NCI-H1694 (cell line): ENCODE measurements at places on chromosomes 11 and 22.

- DNase-seq = no peak
Measured at GRCh38 chr11:68498321-68498720, 37.8 kb downstream of the PPP6R3 start.

DNA sequence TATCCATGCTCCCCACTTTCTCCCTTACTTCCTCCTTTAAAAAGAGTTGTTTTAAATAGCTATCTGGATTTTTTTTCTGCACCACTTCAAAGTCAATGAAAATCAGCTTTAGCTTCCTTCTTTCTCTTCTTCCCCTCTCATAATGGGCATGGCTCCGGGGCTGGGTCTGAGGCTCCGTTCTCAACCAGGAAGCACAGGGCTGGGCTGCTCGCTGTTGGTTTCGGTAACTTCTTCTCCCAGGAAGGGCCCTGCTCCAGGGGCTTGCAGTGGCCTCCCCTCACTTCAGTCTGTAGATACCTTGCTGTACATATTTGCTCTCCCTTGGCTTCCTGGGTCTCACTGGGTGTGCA is 23.8 kb downstream of the MICAL2 start:
- no peak for DNase-seq

- no peak for DNase-seq
Measured at GRCh38 chr11:64443001-64443400, 84.0 kb downstream of the RPS6KA4 start.

- DNase-seq = no peak
Measured at GRCh38 chr11:46801694-46802470, 44.2 kb downstream of the CKAP5 start.

DNA sequence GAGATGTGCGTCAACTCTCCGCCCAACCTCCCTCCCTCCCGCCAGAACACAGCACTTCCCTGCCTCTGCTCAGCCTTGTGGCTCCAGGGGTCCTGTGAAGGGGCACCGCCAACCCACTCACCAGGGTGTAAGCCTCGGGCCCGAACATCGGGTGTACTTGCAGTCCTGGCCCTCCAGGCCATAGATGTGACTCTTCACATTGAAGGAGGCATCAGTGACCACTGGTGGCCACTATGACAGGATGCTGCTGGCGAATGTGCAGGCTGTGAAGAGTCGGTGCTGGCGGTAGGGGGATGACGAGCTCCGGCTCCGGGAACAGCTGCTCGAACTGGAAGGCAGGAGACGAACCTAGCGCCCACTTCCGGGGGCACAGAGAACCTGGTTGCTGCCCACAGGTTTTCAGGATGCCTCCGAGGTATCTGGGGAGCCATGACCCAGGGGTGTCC is 97.4 kb downstream of the MED15 start:
- DNase-seq = no peak

- DNase-seq = no peak
Measured at GRCh38 chr11:107250017-107250416, 207.6 kb downstream of the CWF19L2 start.

DNA sequence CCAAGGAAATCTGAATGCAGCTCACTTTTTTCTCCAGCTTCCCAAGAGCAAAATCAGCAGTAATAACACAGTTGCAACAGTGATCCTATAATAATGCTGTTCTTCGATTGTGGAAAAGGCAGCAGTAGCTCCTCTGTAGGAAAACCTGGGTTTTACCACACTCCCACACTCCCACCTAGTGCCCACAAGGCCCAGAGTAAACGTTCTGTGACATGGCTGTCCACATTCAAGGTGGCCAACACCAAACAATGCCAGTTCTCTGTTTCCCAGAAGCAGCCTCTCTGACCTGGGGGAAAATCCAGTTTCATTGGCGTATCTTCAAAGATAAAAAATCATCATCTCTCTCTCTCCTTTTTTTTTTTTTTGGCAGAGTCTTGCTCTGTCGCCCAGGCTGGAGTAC is 40.2 kb downstream of the WT1 start:
- DNase-seq = no peak

DNA sequence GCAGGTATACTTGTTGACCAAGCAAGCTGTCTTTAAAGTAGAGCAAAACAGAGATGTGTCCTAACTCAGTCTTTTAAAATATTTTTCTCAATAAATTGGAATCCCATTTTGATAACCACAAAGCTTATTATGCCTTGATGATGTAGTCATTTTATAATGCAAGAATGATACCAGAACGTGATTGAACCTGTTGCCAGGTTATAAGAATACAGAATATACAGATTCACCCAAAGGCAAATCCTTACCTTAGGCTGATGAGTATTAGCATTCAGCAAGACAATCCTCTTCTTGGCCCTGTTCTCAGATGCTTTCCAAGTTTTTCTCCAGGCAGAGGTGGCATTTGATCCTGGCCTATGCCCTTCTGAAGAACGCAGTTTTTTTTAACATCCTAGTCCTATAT is 76.1 kb downstream of the PPFIBP2 start:
- no peak for DNase-seq

GRCh38 chr22:44325718-44326490 is 13.2 kb upstream of the SHISAL1 start:
- DNase-seq = no peak

DNA sequence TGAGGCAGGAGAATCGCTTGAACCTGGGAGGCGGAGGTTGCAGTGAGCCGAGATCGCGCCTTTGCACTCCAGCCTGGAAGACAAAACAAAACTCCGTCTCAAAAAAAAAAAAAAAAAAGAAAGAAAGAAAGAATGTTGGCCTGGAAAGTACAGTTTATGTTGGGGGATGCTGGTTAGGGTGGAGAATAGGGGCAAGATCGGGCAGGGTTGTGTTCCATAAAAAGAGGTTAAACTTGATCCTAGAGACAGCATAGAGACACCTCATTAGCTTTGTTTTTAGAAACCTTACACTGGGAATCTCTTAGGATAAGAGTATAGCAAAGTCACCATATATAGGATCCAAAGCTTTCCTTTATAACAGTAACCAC is 1.9 kb upstream of the FTH1 start:
- DNase-seq = no peak

GRCh38 chr11:121035780-121036179 is 11.9 kb downstream of the TBCEL start:
- DNase-seq = no peak

- DNase-seq = no peak
Measured at GRCh38 chr11:132911186-132911585, 621.1 kb downstream of the OPCML start.

DNA sequence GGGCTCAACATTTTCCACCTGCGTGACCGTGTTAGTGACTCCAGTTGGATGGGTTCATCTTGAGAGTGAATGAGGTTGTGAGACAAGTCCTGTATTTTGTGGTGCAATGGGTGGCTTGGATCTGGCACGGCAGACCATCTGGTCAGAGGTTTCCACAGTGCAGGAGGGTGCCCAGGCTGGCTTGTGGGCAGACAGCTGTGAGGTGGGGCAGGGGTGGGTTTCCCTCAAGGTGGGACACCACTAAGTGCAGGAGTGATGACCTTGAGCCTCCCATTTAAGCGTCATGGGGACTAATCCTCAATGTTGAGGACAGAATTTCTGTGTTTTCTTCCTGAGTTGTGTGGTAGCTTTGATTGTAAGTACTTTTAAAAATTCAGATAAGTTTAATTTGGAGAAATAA is 220.6 kb downstream of the TBC1D22A start:
- DNase-seq = no peak

- DNase-seq = no peak
Measured at GRCh38 chr11:119912229-119912628, 183.2 kb upstream of the NECTIN1 start.

- no peak for DNase-seq
Measured at GRCh38 chr22:17418890-17419324, 49.6 kb downstream of the CECR2 start.

- DNase-seq = no peak
Measured at GRCh38 chr11:8867931-8868631, 42.9 kb upstream of the AKIP1 start.

DNA sequence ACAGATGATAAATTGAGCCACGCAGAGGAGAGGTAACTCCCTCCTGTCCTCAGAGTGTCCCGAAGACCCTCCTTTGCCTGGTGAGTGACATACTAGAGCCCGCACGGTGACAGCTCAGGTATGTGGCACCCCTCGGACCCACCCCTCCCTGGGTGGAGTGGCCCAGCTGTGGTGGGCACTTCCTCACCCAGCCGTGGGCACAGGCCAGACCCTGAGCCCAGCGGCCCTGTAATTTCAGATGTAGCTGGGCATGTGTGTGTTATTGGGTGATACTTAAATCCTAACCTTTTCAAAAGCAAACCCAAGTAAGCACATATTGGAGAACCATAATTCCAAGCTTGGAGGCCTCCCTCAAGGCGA is 93.2 kb downstream of the WNT7B start:
- no peak for DNase-seq

DNA sequence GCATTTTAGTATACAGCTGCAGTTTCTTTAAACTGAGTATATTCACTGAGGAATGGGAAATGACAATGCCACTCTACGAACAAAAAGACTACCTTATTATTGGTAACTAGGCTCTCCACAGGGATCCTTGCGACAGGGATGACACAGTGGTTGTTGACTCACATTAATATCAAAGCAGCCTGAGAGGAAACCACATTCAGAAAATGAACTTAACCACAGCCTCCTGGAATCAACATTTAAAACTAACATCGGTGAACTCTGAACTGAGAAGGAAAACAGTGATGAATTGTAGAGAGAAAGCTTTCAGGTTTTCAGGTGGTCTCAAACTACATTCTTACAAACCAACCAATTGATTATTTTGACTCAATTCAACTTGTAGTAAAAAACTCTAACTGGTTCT is 90.3 kb upstream of the MTMR2 start:
- no peak for DNase-seq

GRCh38 chr22:37519268-37520195 is at the start of gene CARD10:
TSS of gene CARD10 (minus strand) at chr22:37519415. CDS start at chr22:37519200, 215 bp downstream.
- DNase-seq = no peak

DNA sequence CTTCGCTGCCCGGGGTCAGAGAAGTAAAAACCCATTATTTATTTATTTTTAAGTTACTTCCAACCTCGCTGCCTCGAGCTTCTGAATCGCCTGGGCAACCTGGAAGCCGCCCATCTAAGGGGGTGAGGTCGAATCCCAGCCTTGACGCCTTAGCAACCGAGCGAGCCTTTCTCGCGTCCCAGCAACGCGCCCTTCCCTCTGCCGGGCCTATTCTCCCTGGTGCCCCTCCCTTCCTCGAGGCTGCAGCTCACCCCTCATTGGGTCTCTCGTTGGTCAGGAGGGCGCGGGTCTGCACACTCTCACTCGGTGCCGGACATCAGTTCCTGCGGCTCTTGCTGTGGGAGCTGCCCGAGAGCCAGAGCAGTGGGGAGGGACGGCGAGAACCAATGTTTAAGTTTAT is at the start of gene CCDC81:
TSS of gene CCDC81 (plus strand) at position 302 of the 400 bp plus-strand sequence. CDS start 277 bp downstream, outside the sequence.
- DNase-seq = no peak

- no peak for DNase-seq
Measured at GRCh38 chr11:20049231-20049630, 111.0 kb downstream of the DBX1 start.

GRCh38 chr22:30038219-30038618 is 42.0 kb upstream of the HORMAD2 start:
- DNase-seq = no peak

- DNase-seq = no peak
Measured at GRCh38 chr22:30990690-30991089, 21.6 kb downstream of the TUG1 start.

- no peak for DNase-seq
Measured at GRCh38 chr22:22927888-22928665, 40.5 kb downstream of the IGLL5 start.

- DNase-seq = no peak
Measured at GRCh38 chr11:67056267-67057204, at the start of gene RHOD. TSS of gene RHOD (plus strand) at chr11:67056847. CDS start at chr11:67056903, 56 bp downstream.

GRCh38 chr11:67582011-67582410 is 1.6 kb upstream of the GSTP1 start:
- DNase-seq = no peak

DNA sequence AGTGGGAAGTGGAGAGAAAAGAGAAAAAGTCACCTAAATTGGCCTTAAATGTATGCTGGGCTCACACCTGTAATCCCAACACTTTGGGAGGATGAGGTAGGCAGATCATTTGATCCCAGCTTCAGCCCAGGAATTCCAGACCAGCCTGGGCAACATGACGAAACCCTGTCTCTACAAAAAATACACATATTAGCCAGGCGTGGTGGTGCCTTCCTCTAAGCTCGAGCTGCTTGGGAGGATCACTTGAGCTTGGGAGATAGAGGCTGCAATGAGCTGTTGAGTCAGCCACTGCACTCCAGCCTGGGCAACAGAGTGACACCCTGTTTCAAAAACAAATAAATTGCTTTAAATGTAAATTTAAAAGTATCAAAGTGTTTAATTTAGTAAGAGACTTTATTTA is 3.9 kb downstream of the CBL start:
- no peak for DNase-seq

- DNase-seq = no peak
Measured at GRCh38 chr11:57475191-57475590, 14.9 kb downstream of the RTN4RL2 start.

- no peak for DNase-seq
Measured at GRCh38 chr11:108562746-108563581, 30.6 kb downstream of the EXPH5 start.

- no peak for DNase-seq
Measured at GRCh38 chr22:32828150-32828549, 26.6 kb downstream of the TIMP3 start.

- no peak for DNase-seq
Measured at GRCh38 chr11:63929616-63930015, 9.2 kb upstream of the NAA40 start.

- no peak for DNase-seq
Measured at GRCh38 chr22:29917052-29917902, 34.3 kb downstream of the MTMR3 start.

DNA sequence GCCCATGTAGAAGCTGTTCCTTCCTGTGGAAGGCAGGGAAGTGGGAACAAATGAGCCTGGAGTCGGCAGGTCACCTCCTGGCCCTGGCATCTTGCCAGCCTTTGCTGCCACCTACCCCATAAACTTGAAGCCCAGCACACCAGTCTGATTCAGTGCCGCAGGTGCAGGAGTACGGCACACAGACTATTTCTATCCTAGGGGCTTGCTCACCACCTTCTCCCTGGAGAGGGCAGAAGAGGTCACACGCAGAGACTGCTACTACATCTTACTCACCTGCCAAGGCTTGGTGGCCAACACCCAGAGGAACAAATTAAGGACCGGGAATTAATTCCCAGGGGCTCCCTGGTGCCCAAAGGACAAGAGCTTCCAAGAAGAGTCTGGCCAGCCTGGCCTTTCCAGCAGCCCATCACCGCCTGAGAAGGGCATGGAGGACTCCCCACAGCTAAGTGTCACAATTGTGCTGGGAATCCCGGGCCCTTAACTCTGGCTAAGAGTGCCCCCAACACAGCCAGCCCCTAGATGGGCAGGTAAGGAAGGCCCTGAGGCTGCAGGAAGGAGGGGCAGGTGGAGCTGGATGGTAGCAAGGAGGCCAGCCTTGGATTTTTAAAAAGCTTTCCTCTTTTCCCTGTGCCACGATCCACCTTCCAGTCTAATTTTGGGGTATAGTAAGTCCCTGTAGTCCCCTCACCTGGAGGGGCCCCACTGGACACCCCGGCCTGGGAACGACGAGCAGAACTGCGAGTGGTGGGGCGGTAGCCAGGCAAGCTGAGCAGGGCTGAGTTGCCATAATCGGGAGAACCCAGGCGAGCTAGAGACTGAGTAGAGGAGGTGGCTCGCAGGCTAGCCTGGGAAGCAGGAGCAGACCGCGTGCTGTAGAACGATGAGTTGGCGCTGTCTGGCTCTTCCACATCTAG is 6.9 kb downstream of the IL18BP start:
- no peak for DNase-seq
